ENCODE measurements at places on chromosomes 5 and 9. TPM values are rescaled to one million over a fixed set of nuclear protein-coding genes. Genes with fewer than 3 reads are reported as not detected.

Gene OR2S2
- total RNA-seq: not detected

Gene PPP3R2
- not detected for total RNA-seq

Gene SLC6A18
- not detected for total RNA-seq

Gene DIRAS2
- 0.07 TPM for total RNA-seq

Gene GRXCR2
- total RNA-seq: not detected

Gene GRIA1
- under 0.01 TPM for total RNA-seq

Gene RGMB
- 18.0 TPM for total RNA-seq

Gene OR2Y1
- total RNA-seq: not detected

Gene GDNF
- total RNA-seq: 0.07 TPM

Gene FRMPD1
- 0.07 TPM for total RNA-seq

Gene ADGRV1
- total RNA-seq: 3.1 TPM
